ENCODE measurements at places on chromosomes 16 and 17.

GRCh38 chr17:58786586-58787295 is 31.1 kb downstream of the PPM1E start:
- DNase-seq, result no peak

DNA sequence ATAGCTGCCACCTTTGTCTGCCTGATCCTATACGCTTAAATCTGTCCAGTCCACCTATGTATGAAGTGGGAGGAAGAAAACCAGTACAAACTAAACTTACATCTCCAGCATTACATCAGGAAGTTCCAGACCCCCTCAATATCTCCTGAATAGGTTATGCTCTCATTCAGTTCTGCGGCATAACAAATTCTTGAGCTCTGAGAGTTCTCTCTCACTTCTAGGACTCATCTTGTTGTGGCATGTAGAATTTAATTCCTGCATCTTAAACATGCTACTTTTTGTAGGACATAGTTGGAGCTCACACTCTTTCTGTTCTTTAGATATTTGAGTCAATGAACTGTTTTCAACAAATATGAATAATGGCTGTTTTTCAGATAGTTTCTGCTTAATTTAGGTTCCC is 662.5 kb downstream of the CDH11 start:
- no peak for DNase-seq

DNA sequence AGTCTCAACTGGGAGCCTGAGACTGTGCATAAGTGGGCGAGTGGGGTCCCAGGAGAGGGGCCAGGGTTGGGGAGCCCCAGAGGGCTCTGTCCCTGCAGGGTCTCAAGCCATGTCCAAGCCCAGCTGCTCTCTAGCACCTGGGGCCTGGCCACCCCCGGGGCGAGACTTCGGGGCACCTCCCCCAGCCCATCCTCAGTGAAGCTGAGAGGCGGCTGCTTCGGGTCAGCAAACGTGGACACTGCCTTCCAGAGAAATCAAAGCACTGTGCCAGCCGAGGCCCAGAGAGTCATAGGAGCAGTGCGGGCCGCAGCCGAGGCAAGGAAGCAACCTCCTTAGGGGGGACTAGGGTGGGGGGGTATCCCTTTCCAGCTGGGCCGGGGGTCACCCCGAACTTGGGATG is 77.5 kb downstream of the ENGASE start:
- no peak for DNase-seq

GRCh38 chr17:42362245-42362961 is 25.8 kb downstream of the STAT3 start:
- no peak for DNase-seq

- DNase-seq, result peak; percentile 70
These were observed 241.4 kb downstream of the PMP22 start for GRCh38 chr17:15023589-15024336.

DNA sequence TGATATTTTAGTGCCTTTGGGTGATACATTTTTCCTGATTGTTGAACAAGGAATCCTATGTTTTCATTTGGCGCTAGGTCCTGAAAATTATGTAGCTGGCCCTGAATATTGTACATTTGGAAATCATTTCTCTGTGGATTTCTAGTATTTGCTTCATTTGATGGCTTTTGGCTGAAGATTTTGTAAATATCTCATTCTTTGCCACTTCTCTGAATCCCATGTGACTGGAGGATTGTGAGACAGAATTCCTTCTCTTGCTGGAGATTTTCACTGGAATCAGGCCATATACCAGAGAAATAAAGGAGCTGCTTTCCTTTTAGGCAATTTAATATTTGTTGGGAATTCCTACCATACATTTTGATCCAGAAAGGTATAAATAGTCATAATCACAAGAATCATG is 8.6 kb downstream of the KRT28 start:
- DNase-seq, result no peak

GRCh38 chr16:12590963-12591362 is 212.7 kb downstream of the CPPED1 start:
- no peak for DNase-seq

Data from mesendoderm (in vitro differentiated cells).